Caki2 (cell line): ENCODE measurements at places on chromosomes 13 and 19. TPM values are rescaled to one million over a fixed set of nuclear protein-coding genes. Genes with fewer than 3 reads are reported as not detected.

The ZSCAN4 gene
- total RNA-seq: not detected in 2 replicates

The ATCAY gene
- not detected in 2 replicates for total RNA-seq

The GRIN2D gene
- 0.34 TPM in 1 of 2 replicates, not detected in the other for total RNA-seq

The ZNF491 gene
- total RNA-seq: 0.41 TPM in 1 of 2 replicates, not detected in the other

The ERFL gene
- 0.37 TPM in 1 of 2 replicates, not detected in the other for total RNA-seq

The RNF225 gene
- not detected in 2 replicates for total RNA-seq

The UBE2L5 gene
- total RNA-seq: not detected in 2 replicates

The IZUMO2 gene
- total RNA-seq: not detected in 2 replicates

The CASP14 gene
- total RNA-seq: not detected in 2 replicates

The UPK1A gene
- total RNA-seq: not detected in 2 replicates

The ZNF724 gene
- 0.43 and 11.8 TPM in 2 replicates for total RNA-seq
